ENCODE measurements at places on chromosomes 7 and 10.
A peak's percentile ranks its signal among the peaks of the same experiment; 100 is the strongest.

DNA sequence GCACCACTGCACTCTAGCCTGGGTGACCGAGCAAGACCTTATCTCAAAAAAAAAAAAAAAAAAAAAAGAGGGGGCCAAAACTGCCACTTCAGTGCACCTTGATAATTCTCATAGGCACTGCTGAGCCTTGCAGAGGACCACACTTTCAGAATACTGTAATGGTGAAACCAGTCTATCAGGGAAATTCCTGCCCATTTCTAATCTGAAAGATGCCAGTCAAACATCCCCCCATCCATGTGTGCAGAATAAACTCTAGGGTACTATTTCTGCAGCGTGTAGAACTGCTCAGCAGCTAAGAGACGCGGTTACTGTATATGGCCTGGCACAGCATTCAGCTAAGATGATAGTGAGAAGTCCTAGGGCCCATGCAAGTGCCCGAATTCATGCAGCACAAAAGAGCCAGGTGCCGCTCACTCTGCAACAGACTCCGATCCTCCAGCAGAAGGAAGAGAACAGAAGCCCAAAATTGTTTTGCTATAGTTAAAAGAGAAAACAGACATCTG, 286.8 kb upstream of the KLF14 start:
- DNase-seq = no peak

DNA sequence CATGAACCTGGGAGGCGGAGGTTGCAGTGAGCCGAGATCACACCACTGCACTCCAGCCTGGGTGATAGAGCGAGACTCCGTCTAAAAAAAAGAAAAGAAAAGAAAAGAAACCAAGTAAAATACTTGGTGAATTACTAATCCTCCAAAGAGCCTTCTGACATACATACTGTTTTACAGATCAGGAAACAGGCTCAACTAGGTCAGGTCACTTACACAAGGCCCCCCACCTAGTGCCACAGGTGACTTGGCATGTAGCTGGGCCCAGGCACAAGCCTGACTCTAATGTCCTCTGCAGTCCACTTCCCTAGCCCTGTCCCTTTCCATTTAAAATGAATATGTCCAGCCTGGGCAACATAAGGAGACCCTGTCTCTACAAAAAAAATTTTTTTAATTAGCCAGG, 157.0 kb downstream of the TPST1 start:
- DNase-seq = no peak

DNA sequence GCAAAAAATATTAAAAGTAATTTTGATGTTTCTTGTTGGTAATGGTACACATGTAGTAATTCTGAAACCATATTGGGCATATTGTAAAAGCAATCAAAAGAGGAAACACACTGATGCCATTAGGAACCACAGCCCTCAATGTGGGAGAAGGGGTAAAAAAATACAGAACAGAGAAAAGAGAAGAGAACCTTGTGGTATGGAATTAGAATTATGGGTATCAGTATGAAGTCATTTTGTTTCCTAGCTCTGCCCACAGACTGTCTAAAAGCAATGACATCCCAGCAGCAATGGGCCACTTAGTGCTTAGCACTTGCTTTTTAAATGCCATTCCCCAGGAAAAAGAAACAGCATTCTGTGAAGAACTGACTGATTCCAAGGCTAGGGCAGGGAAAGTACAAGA, 61.5 kb downstream of the CPVL start:
- no peak for DNase-seq

DNA sequence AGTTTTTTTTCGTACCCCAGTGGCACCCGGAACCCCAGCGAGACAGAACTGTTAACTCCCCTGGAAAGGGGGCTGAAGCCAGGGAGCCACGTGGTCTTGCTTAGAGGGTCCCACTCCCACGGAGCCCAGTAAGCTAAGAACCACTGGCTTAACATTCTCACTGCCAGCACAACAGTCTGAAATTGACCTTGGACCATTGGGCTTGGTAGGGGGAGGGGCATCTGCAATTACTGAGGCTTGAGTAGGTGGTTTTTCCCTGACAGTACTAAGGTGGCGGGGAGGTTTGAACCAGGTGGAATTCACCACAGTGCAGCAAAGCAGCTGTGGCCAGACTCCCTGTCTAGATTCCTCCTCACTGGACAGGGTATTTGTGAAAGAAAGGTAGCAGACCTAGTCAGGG, 196.5 kb downstream of the ADK start:
- DNase-seq = no peak

- DNase-seq = peak; percentile 69
Measured at GRCh38 chr7:137454246-137454724, 110.8 kb upstream of the PTN start.

DNA sequence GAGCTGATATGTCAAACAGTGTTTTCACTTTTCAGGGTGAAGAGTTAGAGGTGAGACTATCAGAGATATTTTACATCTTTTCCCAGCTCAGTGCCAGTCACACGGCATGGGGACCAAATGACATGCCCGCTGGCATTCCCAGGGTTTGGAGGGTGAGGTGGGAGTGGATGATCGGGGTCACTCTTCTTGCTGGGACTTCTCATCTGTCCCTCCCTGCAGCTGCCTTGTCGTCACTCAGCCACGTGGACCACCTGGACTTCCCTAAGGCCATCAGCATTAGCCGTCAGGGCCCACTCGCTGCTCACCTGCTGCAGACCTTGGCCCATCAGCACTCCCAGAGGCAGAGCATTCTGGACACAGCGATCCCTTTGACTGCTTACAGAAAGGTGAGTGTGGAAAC, 301.8 kb downstream of the DNAJB6 start:
- no peak for DNase-seq

GRCh38 chr7:43022008-43022407, 89.8 kb downstream of the MRPL32 start:
- no peak for DNase-seq

GRCh38 chr7:79451580-79451979, 1.9 kb downstream of the MAGI2 start:
- no peak for DNase-seq

- no peak for DNase-seq
Measured at GRCh38 chr7:5212633-5213285, 22.7 kb downstream of the WIPI2 start.

Measured in HFFc6 (cell line).